ENCODE measurements at places on chromosomes 7 and 10. TPM values are rescaled to one million over a fixed set of nuclear protein-coding genes. Genes with fewer than 3 reads are reported as not detected.
A peak's percentile ranks its signal among the peaks of the same experiment; 100 is the strongest.

Gene TMEM178B
- total RNA-seq, result not detected

DNA sequence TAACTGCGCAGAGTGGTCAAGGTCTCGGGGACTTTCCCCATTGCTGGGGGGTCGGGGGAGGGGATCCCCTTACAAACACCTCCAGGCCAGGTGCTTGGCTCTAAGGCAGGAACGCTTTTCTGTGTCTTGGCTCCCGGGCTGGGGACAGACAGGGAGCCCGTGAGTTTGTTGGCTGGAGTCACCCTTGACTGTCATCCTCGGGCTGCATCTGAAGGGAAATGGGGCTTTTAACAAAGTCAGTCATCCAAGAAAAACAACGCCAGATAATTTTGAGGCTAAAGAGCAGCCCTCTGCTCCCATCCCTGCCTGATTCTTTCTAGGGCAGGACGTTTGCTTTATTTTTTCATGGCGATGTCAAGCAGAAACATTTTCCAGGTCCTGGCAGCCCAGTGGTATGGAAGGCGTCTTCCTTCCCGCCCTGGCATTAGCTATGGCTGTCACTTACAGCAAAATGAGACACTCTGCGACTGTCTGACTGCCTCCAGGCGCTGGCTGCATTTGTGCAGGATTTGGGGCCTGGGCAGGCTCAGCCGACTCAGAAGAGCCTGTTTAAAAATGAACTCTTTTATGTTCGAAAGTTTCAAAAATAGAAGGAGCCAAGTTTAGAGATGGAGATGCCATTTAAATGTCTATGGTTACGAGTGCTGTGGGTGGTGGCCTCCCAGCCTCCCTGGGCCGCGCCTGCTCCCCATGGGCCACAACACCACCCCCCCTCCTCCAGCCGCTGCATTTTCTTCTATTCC lies 54.7 kb upstream of the TNS3 start:
- no peak overlapping the region for H3K4me3 ChIP-seq
- no peaks in the 10 kb centered on the region for H3K36me3 ChIP-seq
- no peaks in the 10 kb centered on the region for H3K4me1 ChIP-seq
- no peak for DNase-seq
- H3K27me3 ChIP-seq, result peaks cover 7% of the 10 kb centered on the region

- H3K27me3 ChIP-seq, result peaks cover 14% of the 10 kb centered on the region
- no peak for DNase-seq
- peak overlapping the region; percentile 56 for H3K4me3 ChIP-seq
- H3K4me1 ChIP-seq, result peaks cover 37% of the 10 kb centered on the region
- peaks cover 52% of the 10 kb centered on the region for H3K36me3 ChIP-seq
Observed at GRCh38 chr7:132557489-132558044, 18.7 kb downstream of the PLXNA4 start.

Gene HSPA12A
- 0.09 TPM for total RNA-seq

GRCh38 chr10:4652111-4653010 lies 173.6 kb upstream of the AKR1E2 start:
- H3K4me3 ChIP-seq, result peak overlapping the region; percentile 42
- peaks cover 4% of the 10 kb centered on the region for H3K36me3 ChIP-seq
- peak overlapping the region; percentile 7 for H3K27ac ChIP-seq
- peaks cover 12% of the 10 kb centered on the region for H3K27me3 ChIP-seq
- no peak for DNase-seq
- H3K4me1 ChIP-seq, result peaks cover 24% of the 10 kb centered on the region

Gene PLXNA4
- total RNA-seq, result 16.5 TPM

DNA sequence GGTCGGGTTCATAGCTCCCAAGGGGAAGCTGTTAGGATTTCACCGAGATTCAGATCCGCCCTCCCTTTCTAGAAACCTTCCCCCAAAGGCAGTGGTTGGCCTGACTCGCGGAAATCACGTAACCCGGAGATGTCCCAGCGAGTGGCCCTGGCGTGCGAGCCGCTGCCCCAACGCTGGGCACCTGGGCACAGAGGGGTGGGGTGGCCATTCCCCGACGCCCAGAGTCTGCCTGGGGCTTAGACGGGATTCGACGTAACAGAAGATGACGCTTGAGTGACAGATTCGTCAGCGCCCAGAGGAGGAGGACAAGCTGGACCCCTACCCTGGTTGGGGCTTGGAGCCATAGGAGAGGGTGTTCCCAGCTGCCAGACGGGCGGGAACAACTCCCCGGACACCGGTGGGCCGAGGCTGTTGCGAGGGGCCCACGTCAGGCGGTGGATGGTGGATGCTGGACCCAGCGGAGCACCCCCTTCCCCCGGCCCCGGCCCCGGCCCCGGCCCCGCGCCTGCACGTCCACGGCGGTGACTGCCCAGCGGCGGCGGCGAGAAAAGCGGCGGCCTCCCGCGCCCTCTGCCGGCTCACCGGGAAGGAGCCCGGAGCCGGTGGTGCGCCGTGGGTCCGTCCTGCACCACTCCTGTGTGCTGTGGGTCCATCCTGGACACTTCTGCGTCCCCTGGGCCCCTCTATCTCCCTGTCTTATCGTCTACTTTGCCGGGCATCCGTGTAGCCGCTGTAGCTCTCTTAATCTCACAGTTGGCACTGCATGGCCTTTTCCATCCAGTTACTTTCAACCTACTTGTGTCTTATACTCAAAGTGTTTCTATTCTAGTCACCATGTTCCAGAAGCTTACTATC lies 35.4 kb upstream of the KNDC1 start:
- DNase-seq, result peak; percentile 50
- H3K36me3 ChIP-seq, result no peaks in the 10 kb centered on the region
- peaks cover 2% of the 10 kb centered on the region for H3K4me1 ChIP-seq
- no peak overlapping the region for H3K27ac ChIP-seq
- peaks cover 10% of the 10 kb centered on the region for H3K27me3 ChIP-seq
- H3K4me3 ChIP-seq, result no peak overlapping the region

DNA sequence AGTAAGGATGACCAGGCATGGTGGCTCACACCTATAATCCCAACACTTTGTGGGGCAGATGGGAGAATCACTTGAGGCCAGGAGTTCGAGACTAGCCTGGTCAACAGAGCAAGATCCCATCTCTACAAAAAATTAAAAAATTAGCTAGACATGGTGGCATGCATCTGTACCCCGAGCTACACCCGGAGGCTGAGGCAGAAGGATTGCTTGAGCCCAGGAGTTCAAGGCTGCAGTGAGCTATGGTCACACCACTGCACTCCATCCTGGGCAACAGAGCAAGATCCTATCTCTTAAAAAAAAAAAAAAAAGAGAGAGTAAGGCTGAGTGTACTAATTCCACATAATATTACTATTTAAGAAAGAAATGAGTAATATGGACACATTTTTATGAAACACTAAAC lies 3.8 kb downstream of the P4HA1 start:
- H3K36me3 ChIP-seq, result peaks cover 18% of the 10 kb centered on the region
- H3K4me3 ChIP-seq, result peak overlapping the region; percentile 42
- no peak for DNase-seq
- no peak overlapping the region for H3K27ac ChIP-seq

- peaks cover 32% of the 10 kb centered on the region for H3K4me1 ChIP-seq
- peaks cover 9% of the 10 kb centered on the region for H3K36me3 ChIP-seq
- peak overlapping the region; percentile 29 for H3K4me3 ChIP-seq
Observed at GRCh38 chr10:17199351-17199804, 2.1 kb downstream of the TRDMT1 start.

All from activated naive CD8-positive, alpha-beta T cell treated with anti-CD3 and anti-CD28 coated beads, Interleukin-2, amount 10 ng/mL, durations not matched to agents 7 days and 5 days (primary cell).